ENCODE measurements at places on chromosomes 5 and 9.

GRCh38 chr5:176994460-176995121 lies 12.0 kb downstream of the UIMC1 start:
- DNase-seq, result no peak

DNA sequence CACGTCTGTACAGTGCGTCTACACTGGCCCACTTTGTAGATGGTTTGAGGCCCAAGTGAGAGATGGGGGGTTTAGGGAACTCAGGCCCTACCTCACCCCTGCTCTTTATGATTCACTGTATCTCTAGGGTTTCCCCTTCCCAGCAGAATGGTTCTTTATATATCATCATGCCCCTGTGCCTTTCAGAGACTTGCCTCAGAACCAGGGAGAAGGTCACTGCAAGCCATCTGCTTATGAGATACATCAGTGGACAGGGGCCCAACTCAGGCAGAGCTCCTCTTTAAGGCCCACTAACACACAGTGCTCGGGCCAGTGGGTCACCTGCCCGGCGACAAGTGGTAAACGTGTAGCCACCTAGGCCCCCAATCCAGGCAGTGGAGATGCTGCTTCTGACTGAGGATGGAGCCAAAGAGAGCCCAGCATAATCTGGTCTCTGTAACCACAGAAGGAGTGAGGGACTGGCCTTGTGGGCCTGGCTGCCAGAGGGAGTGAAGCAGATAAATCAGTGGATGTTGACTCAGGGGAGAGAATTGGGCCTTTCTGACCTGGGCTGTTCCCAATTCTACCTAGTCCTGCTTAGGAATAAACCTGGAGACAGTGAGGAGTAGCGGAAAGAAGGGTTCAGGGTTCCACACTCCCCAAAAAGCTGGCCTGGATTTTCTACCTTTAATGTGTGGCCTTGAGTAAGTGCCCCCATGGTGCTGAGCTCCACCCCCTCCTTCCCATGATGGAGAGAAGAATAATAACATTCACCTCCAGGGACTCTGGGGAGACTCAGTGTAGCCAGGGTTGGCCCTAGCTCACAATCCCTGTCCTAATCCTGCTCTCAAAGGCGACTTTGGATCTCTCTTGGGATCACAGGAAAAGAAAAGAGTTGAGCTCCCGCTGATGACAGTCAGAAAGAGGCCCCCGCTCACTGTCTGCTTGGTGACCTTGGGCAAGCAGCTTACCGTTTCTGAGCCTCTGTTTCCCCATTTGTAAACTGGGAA lies 2.8 kb upstream of the DUSP1 start:
- no peak for DNase-seq

- no peak for DNase-seq
Observed at GRCh38 chr5:172834415-172835289, 601 bp downstream of the ERGIC1 start.

DNA sequence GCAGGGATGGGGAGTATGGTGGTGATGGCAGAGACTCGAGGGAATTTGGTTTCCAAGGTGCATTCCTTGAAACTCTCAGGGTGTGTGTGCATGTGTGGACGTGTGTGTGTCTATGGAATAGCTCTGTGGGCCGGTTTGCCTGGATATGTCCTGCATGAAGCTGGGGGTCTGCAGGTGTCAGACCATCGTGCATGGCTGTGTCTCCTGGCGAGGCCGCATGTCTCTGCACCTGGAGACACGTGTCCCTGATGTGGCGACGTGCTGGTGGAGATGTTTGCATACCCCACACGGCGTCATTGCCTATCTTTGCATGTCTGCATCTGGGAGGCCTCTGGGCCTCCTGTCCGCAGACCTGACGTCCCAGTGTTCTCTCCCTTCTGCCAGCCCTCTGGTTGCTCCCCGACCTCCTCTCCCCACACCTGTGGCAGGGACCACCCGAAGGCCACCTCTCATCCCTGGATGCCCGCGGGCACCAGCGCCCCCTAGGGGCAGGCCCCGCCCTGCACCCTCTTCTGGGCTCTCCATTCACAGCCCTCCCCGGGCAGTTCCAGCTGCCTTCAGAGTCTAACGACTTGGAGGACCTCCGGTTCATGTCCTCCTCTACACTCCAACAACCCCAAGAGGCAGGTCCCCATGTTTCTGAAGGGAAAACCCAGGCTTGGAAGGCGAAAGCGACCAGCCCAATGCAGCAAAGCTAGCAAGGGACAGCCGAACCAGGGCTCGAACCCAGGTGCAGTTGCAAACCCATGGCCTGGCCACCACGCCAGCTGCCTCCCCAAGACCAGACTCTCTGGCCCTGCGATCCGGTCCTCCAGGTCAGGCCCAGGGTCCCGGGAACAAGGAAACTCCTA lies 88.6 kb downstream of the LMX1B start:
- no peak for DNase-seq

DNA sequence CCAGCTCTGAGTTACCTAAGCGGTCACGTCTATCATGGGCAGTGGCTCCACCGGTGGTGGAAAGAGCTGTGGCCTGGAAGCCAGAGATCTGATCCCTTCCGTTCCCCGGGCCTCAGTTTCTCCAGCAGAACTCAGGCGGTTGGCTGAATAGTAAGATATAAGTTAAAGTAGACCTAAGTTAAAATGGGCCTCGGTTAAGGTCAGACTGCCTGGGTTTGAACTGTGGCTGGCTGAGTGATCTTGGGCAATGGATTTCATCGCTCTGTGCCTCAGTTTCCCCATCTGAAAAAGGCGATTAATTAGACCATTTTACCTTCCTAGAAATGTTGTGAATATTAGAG lies 997 bp downstream of the COL15A1 start:
- DNase-seq, result no peak

DNA sequence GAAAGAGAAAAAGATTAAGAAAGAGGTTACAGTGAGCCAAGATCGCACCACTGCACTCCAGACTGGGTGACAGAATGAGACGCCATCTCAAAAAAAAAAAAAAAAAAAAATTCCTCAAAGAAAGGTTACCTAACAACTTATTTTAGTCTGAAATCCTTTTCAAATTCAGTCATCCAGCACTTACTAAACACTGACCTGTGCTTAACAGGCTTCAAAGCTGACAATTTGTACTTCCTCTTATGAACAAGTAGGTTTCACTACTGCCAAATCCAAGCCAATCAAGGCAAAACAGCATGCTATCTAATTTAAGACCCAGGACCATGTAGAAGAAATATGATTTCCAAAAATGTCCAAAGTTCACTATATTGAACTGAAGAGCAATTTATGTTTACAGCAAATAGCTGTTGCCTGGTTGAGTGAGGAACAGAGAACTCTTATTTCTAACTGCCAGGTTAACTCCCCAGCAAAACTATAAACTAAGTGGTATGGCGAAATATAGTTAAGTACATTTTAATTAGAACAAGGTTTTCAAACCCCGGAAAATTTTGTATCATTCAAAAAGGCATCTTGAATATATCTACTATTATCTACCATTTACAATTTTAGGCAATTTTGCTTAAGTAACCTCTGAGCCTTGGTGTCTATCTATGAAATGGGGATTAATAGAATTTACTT lies 13.4 kb downstream of the PWWP2A start:
- DNase-seq, result no peak

- DNase-seq, result no peak
Observed at GRCh38 chr5:111509119-111509518, 3.2 kb downstream of the STARD4 start.
